ENCODE measurements at places on chromosomes 5 and 9.

DNA sequence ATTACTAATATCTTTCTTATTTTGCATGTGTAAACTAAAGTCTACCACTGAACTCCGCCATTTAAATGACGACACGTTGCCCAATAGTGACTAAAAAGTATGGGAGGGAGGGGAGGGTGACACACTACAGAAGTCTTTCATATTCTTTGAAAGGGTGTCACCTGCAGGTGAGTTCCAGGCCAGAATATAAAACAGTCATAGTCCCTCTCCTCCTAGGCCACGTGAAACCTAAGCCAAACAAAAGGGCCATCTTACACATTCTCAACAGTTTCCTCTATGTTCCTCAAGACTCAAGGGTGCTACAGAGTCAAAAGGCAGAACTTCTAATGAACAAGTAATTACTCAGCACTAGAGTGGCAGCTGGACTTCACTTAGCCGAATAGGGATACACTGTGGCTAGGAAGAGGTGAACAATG is 6.4 kb downstream of the CEMIP2 start:
- DNase-seq = no peak

DNA sequence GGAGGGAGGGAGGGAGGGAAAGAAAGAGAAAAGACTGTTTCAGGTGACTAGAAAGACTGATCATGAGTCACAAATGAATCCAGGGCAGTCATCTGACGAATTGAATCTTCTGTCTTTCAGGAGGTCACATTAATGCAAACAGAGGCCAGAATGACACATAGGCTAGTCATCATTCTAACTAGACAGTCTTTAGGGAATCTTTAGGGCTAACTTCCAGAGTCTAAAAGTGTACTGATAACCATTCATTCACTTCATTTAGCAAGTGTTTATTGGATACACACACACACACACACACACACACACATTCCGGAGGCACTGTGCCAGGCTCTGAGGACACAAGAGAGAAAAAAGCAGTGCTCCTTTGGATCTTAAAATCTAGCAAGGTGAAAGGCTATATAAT is 156.7 kb downstream of the EBF1 start:
- peak; percentile 93 for DNase-seq

DNA sequence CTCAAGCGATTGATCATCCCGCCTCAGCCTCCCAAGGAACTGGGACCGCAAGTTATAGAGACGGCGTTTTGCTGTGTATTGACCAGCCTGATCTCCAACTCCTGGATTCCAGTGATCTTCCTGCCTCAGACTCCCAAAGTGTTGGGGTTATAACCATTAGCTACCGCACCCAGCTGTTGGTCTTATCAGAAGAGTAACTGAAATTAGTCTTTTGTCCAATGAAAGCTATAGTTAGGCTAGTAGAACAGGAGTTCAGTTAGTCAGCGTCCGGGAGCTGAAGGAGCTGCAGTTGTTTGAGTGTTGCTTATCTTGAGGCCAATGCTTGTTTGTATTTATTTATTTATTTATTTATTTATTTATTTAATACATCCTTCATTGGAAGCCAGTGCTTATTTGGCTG is 3.2 kb upstream of the MIGA2 start:
- DNase-seq = no peak

DNA sequence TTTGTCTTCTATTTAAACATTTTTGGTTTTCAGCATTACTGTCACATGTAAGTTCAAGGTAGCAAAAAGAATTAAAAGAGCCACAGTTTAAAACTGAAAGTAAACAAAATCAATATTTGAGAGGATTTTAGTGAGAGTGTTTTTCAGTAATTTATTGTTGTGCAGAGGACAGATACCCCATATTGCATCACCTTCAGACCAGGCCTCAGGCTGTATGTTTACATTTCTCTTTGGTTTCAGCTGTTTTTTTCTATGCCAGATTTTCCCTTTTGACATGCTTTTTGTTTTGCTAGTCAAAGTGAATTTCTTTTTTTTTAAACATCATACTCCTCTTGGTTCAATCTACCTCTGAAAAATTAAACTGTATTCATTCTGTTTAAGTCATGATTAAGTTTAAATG is 47.2 kb downstream of the MAST4 start:
- no peak for DNase-seq

GRCh38 chr9:129513282-129513681 is 107.6 kb downstream of the C9orf50 start:
- DNase-seq = no peak

- no peak for DNase-seq
These were observed 193.7 kb downstream of the TSSK1B start for GRCh38 chr5:113240951-113241726.
